ENCODE measurements at places on chromosomes 16 and 17. TPM values are rescaled to one million over a fixed set of nuclear protein-coding genes. Genes with fewer than 3 reads are reported as not detected.

DNA sequence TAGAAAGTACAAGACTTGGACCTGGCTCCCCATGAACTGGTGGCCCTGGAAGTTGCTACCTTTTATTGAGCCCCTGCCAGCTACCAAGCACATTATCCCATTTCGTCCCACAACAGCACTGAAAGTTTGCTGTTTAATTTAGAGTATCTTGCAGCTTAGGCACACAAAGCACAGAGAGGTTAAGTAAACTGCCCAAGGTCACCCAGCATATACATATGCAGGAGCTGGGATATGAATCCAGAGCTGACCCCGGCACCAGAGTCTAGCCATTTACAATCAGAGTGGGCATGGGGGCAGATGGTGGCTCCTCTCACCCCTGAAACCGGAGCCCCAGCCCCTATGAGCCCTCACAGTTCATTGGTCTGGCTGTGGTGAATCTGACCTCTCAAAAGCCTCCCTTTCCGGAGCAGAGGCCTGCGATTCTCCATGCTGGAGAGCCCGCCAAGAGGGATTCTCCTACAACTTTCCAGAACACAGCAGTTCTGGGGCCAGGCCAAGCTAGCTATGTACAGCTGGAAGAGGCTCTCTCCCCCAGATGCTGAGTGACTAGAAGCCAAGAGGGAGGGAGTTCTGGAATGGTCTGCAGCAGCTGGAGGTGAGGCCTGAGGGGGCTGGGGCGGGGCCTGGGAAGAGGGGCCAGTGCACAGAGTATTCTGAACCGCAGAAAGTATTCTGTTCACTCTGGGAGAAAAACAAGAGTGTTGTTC is 58.3 kb downstream of the SREBF1 start:
- no peak for DNase-seq

GRCh38 chr17:32575852-32576251 is 89.1 kb downstream of the CDK5R1 start:
- DNase-seq: no peak

DNA sequence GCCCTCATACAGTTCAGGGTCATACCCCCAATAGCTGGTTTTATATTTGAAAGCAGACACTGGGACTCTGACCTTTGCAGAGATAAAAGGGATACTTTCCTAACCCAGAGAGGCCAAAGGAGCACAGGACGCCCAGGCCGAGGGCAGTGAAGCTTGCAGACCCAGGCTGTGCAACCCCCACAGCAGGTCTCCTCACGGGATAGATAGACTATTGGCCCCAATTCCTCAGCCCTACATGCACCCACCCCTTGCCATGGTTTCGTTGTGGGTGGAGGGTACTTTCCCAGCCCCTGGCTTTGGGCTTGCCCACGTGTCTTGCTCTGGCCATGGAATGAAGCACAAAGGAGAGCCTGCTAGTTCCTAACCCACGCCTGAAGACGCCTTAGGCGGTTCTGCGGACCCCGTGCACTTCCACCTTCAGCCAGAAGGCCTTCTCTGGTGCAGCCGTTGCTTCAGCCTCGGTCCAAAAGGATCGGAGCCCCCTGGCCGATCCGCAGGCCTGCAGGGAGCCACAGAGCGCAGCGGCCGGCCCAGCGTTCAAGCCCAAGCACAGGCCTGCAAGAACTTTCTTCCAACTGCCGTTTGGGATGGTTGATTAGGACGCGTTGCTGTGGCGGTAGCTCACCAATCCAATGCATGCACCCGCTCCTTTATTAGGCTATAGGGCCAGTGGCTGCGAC is 9.8 kb upstream of the BRCA1 start:
- no peak for DNase-seq

DNA sequence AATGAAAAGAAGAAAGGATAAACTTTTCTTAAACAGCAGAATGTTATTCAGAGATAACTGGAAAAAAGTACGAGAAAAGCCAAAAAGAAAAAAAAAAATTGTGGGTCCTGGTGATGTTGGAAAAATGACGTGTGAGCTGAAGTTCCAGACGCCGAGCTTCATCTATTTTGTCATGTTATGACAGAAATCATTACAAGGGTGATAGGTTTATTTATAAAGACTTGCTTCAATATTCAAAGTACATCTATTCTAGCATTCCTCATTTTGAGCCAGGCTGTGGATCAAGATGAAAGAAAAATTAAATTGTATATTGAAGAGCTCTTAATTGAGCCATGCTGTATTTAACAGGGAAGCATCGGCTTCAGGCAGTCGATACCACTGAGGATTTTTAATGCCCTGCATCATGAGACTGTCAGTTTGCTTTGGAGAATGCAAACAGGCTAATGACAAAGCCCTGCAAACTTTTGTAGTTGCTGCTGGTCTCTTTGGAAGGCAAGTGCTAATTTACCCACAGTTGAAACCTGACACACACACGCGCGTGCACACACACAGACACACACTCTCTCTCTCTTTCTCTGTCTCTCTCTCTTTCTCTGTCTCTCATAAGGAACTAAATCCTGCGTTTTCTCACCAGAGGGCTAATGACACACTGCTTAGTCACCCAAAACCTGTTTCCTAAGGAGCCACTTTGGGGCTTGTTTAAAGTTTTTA is 110.7 kb downstream of the WWOX start:
- peak; percentile 27 for DNase-seq

- peak; percentile 100 for DNase-seq
Measured at GRCh38 chr17:47279062-47279801, 25.6 kb downstream of the ITGB3 start.

DNA sequence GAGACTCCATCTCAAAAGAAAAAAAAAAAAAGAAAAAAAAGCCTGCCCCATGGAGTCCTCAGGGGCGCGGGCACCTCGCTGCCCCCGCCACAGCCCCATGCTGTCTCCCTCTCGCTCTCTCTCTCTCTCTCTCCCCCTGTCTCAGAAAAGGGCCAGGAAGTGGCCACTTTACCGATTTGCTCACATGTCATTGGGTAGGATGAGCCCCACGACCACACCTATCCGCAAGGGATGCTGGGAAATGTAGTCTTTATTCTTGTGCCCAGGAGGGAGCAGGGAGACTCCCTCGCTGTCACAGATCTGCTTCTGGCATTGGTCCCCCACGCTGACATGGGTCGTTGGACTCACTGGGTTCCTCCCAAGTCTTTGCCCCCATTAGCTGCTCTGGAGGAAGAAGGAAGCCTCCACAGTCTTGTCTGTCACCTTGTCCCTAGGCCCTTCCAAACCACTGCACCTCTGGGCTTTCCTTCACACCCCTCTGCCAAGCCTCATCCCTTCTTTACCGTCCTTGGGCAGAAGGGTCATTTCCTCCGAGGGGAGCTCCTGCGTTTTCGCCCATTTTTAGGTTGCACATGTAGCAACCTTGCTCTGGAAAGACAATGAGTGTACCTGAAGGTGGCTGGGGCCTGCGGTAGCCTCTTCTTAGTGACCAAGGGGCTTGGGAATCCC is 6.9 kb upstream of the GJD3 start:
- no peak for DNase-seq

DNA sequence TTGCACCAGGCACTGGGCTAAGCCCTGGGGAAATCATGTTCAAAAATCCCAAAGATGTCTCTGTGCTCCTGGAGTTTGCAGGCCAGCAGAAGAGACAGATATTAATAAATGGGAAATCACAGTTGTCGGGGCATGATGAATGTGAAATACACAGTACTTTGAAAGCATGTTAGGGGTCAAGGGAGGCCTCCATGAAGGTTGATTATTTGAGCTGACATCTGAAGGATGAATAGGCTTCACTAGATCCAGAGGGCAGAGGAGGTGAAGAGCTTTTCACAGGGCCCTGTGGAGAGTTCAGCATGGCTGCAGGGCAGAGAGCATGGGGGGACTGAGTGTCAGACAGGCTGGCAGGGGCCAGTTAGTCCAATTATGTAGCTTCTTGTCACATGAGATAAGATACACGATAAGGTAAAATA is 2.6 kb downstream of the ANKRD40CL start:
- no peak for DNase-seq

GRCh38 chr17:40532520-40533253 is 31.3 kb upstream of the TNS4 start:
- DNase-seq: no peak

DNA sequence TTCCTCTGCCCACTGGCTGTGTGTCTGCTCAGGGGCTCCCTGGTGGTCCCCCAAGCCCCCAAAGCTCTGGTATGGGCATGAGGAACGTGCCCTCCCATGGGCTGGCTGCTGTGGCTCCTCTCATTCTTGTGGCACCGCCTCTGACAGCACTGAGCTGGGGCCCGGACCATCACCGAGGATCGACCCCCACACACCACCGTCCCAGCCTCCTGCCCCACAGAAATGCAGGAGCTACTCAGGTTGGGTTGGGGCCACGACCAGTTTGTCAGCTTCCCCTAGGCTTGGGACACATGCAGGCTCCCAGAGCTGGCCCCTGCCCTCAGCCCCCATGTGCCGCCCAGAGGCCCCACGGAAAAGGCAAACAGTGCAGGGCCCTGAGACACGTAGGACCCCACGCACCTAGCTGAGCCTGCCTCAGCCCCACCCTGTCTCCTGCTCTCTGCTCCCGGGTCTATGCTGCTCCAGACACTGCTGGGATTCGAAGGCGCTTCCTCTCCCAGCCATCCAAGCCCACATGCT is 3.3 kb upstream of the CASKIN1 start:
- DNase-seq: no peak

DNA sequence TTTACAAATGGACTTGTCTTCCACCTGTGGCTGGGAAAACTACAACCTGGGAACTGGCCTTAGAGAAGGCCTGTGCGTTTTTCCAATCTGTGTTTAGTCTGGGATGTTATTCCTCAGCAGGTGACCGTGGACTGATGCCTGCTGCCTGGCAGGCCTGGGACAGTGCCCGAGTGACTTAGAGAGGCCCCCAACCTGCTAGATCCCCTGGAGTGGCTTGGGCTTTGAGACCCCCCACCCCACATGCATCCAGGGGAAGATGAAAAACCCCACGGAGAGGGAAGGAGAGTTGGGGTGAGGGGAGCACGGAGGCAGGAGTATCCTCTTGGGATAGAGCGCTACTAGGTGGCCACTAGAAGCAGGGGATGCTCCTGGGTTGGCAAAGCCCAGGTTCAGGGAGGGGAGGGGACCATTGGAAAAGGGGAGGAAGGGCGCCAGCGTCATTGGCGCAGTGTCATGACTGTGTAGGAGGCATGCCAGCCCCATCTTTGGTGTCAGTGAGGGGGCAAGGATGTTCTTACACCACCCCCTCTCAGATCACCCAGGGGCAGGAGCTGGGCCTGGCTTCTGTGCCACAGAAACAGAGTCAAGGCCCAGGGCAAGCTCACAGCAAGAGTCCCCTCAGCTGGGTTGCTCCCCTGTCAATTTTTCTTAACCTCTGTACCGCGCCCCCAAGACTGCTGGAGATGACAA is 54.1 kb downstream of the MEAK7 start:
- DNase-seq: no peak

DNA sequence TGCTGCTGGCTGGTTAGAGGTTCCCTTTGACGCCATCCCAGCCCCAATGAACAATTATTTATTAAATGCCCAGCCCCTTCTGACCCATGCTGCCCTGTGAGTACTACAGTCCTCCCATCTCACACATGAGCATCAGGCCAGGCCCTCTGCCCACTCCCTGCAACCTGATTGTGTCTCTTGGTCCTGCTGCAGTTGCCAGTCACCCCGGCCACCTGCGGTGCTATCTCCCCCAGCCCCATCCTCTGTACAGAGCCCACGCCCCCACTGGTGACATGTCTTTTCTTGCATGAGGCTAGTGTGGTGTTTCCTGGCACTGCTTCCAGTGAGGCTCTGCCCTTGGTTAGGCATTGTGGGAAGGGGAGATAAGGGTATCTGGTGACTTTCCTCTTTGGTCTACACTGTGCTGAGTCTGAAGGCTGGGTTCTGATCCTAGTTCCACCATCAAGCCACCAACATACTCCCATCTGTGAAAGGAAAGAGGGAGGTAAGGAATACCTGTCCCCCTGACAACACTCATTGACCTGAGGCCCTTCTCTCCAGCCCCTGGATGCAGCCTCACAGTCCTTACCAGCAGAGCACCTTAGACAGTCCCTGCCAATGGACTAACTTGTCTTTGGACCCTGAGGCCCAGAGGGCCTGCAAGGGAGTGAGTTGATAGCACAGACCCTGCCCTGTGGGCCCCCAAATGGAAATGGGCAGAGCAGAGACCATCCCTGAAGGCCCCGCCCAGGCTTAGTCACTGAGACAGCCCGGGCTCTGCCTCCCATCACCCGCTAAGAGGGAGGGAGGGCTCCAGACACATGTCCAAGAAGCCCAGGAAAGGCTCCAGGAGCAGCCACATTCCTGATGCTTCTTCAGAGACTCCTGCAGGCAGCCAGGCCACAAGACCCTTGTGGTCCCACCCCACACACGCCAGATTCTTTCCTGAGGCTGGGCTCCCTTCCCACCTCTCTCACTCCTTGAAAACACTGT is 11.3 kb downstream of the CX3CL1 start:
- no peak for DNase-seq

DNA sequence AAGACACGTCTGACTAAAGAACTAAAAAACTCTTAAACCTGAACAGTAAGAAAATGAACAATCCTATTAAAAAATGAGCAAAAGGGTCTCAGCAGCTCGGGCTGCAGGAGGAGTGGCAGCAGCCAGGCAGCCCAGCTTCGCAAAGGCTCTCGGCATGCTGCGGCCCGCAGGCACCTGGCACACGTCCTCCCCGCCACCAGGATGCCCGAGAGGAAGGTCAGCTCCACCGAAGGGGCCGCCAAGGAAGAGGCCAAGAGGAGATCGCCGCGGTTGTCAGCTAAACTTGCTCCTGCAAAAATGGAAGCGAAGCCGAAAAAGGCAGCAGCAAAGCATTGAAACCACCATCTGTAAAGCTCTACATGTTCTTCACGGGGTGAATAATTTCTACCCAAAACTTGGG is 173.5 kb downstream of the BCAS3 start:
- DNase-seq: no peak

DNA sequence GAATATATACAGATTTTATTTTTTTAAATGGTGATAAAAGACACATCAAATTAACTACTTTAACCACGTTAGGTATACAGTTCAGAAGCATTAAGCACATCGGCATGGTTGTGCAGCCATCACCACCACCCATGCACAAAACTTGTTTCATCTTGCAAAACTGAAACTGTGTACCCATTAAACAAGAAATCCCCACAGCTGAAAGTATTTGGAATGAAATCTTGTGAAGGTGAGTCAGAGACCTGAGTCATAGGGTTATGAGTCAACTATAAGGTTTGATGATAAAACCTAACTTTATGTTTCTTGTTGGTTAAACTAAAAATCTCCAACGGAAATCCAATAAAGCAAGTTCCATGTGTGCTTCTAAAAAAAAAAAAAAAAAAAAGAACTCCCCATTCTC is 561.6 kb upstream of the PSMD7 start:
- DNase-seq: peak; percentile 76

DNA sequence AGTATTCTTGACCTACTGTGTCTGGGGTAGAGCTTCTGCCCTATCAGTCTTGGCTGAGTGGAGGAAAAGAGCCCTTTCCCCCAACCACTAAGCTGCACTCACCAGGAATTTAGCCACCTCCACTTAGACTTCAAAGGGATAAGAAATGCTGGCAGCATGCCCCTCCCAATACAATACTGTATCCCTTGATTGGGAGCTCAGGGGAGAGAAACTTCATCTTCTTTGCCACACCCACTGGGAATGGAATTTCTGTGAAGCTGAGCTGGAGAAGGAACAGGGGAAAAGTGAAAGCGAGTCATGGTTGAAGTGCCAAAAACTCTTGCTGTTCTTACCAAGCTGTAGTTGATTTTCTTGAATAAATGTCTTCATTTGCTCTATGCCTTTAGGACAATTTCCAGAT is 68.8 kb downstream of the CEP112 start:
- no peak for DNase-seq

The CLUH gene
- 65.7 TPM for total RNA-seq

The SOX9 gene
- total RNA-seq: 26.5 TPM

The DCUN1D3 gene
- total RNA-seq: 7.5 TPM

The WIPF2 gene
- 7.5 TPM for total RNA-seq

The C1QL1 gene
- total RNA-seq: 0.22 TPM

The CMTM2 gene
- 1.8 TPM for total RNA-seq

The GGT6 gene
- total RNA-seq: 0.86 TPM

The TP53TG3C gene
- not detected for total RNA-seq

The CPHXL2 gene
- total RNA-seq: not detected

The TMEM235 gene
- total RNA-seq: not detected

The CCDC92B gene
- total RNA-seq: not detected
